ENCODE measurements at places on chromosomes 6 and 20. TPM values are rescaled to one million over a fixed set of nuclear protein-coding genes. Genes with fewer than 3 reads are reported as not detected.

Gene NOTCH4
- total RNA-seq, result 2.3 TPM

Gene ENPP5
- not detected for total RNA-seq

Gene PSORS1C2
- not detected for total RNA-seq

Gene ATRN
- total RNA-seq, result 8.5 TPM

Gene UST
- 7.5 TPM for total RNA-seq

GRCh38 chr6:134303891-134304290, 14.0 kb downstream of the SGK1 start:
- no peak for ATAC-seq

GRCh38 chr6:107666084-107666980, 157.8 kb downstream of the SCML4 start:
- ATAC-seq, result no peak

DNA sequence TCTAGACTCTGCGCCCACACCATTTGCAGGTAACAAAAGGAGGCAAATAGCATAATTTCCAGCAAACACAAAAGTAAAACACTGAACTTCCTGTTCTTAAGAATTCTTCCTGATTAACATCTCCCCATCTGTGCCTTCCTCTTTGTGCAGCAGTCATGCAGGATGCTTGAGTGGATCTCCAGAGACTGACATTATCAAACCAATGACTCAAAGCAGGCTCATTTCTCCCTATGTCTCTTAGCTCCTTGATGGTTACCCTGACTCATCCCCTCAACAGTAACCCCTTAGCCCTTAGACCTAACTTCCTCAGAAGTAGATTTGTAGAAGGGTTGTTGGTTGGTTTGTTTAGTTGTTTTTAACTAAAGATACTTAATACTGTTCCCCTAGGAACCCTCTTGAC, 137.0 kb upstream of the RIN2 start:
- no peak for ATAC-seq

DNA sequence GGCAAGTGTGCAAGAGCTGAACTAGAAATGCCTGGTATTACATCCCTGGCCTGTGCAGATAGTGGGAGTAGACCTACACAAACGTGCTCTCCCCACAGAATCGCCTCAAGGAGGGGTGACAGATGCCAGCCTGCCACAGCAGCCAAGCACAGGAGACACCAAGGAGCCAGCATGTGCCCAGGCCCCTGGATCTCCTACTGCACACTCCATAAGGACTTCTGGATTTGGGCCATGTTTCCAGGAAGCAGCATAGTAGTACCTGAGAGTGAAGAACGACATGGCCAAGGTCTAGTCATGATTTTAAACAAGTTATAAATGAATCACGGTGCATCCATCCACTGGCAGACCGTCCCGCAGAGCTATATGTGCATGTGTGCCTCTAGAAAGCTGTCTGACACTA, 232.2 kb downstream of the SYNDIG1 start:
- ATAC-seq, result no peak
